Activated T-cell treated with anti-CD3 and anti-CD28 coated beads for 1 hour (primary cell): ENCODE measurements at places on chromosomes 2 and 18.

DNA sequence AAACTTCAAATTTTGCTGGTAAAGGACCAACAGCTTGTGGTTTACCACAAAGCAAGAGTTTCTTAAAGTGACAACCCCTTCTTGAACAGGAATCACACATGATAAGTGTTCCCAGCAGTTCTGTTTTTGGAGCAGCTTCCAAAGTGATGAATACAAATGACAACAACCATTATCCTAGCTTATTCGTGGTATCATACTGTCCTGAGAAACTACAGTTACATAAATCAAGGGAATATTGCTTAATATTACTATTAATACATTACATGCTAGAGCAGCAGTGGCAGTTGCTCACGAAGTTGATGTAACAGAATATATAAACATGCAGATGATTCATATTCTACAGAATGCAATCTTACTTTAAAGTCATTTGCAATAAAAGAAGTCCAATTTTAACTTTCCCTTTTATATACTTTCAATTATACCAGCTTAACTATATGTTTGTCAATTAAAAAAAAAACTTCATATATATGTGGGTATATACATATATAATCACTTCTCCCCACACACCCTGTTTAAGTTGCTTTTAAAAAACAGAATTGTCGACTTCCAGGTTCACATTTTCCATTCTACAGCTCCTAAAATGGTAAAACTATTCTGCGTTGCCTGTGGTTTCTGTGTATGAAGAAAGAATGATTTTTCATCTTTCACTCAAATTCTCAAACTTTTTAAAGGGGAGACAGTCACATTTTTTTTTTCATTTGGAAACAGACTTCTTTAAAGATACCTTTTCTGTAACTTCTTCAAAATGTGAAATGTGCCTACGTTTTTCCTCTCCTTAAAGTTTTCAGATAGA, 713.6 kb downstream of the TDRD15 start:
- DNase-seq = no peak

DNA sequence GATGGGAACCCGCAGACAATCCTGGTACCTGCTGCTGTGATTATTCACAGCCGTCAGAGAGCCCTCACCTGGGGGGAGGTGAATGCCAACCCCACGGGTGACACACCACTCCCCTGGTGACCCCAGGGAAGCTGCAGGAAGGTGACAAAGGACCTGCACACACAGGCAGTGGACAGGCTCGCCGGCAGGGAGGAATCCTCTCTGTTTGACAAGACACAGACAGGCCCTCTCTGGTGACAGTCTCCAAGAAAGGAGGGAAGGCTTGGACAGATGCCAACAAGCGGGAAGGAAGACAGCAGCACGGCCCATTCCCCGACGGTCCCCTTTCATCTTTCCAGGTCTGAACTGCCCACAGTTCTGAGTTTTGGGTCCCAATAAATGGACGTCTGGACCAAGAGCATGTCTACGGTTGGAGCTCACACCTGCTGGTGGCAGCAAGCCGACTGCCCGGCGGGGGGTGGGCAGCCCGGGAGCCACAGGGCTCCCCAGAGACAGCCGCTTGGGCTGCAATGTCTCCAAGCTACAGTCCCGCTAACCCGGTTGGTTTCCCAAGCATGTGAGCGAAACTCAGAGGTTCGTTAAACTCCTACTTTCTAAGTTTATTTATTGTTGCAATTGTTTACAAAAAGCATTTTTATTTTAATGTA, 31.8 kb downstream of the HDAC4 start:
- DNase-seq = no peak

- DNase-seq = no peak
Measured at GRCh38 chr2:30367232-30368070, 79.6 kb upstream of the LCLAT1 start.

DNA sequence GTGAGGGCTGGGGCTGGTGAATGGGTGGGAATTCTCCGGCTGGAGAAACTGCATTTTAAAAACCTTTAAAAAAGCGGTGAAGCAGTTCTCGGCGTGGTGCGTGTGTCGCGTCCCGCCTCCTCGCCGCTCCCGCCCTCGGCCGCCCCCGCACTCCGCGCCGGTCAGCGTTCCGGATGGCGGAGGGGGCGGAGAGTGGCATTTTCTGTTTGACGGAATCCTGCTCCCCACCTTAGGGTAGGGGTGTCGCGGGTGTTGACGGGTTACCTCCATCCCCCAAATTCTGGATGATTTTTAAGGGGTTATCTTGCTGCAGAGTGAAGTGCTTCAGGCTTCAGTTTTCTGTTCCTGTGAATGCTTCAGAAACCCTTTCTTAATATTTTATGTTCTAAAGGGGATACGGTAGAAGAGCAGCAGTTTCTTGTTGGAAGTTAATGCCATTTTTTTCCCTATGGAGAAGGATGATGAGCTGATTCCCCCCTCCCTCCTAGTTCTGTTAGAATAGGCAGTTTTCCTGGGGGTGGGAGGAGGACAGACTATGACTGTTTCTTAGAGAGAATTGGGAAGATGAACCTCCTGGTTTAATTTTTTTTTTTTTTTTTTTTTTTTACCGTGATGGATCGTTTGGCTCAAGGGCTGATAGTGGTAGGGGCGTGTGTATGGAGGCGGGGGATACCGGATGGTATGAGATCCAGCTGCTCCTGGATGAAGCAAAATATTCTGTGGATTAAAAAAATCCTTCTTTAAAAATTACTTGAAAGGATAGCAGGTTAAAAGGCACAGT, 756 bp downstream of the ABI2 start:
- peak; percentile 8 for DNase-seq

DNA sequence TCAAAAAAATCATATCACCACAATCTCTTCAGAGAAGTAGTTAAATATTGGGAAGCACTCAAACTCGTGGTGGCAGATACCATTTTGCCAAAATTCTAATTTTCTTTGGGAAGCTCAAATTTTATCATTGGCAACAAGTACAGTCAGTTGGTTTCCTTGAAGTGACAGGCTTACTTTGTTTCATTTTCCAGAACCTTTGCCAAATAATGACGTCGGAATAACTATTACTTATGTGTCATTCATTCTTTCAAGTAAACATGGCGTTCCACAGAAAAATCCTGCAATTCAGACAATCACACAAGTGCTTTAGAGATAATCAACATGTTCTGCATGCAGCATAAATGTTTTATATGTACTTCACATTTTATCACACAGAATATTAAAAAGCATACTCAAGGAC, 5.4 kb downstream of the TTLL4 start:
- DNase-seq = no peak

- DNase-seq = no peak
Measured at GRCh38 chr2:229230911-229231310, 40.2 kb downstream of the PID1 start.

GRCh38 chr2:218371983-218372350, 10.1 kb upstream of the SLC11A1 start:
- DNase-seq = no peak

- no peak for DNase-seq
Measured at GRCh38 chr18:68298330-68298729, 416.6 kb downstream of the TMX3 start.

DNA sequence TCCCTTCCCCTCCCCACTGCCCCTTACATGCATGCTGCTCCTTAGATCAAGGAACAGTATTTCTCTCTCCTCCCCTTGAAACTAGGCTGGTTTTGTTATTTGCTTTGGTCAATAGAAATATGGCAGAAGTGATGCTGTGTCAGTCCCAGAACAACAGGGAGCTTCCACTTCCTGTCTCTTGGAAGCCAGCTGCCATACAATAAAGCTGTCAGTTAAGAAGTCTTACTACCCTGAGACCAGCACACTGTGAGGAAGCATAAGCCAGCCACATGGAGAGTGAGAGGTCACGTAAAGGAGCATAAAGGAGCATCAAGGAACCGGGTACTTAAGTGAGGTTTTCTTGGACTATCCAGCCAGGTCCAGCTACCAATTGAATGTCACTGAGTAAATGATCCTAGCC, 126.6 kb downstream of the NOL4 start:
- DNase-seq = no peak

DNA sequence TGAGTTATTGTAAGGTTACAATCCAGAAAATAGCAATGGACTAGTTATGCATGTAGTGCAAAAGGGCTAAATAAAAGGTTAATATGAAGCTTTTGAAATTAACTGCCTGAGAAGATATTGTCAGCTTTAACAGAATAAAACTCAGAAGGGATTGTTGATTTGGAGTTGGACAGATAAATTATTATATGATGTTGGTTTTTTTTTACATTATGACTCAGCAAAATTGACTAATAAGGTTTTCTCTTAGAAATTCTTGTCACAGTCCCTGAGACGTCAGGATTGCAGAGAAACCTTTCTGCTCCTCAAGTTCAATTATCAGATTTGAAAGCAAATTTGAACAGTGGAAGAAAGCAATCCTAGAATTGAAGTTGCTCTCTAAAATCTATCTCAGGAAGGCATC, 946.9 kb downstream of the CBLN2 start:
- no peak for DNase-seq

GRCh38 chr18:36942264-36942663, 113.3 kb downstream of the KIAA1328 start:
- no peak for DNase-seq

GRCh38 chr2:215441560-215442400, 5.9 kb upstream of the FN1 start:
- DNase-seq = no peak

- DNase-seq = no peak
Measured at GRCh38 chr18:70380915-70381896, 92.4 kb downstream of the SOCS6 start.

DNA sequence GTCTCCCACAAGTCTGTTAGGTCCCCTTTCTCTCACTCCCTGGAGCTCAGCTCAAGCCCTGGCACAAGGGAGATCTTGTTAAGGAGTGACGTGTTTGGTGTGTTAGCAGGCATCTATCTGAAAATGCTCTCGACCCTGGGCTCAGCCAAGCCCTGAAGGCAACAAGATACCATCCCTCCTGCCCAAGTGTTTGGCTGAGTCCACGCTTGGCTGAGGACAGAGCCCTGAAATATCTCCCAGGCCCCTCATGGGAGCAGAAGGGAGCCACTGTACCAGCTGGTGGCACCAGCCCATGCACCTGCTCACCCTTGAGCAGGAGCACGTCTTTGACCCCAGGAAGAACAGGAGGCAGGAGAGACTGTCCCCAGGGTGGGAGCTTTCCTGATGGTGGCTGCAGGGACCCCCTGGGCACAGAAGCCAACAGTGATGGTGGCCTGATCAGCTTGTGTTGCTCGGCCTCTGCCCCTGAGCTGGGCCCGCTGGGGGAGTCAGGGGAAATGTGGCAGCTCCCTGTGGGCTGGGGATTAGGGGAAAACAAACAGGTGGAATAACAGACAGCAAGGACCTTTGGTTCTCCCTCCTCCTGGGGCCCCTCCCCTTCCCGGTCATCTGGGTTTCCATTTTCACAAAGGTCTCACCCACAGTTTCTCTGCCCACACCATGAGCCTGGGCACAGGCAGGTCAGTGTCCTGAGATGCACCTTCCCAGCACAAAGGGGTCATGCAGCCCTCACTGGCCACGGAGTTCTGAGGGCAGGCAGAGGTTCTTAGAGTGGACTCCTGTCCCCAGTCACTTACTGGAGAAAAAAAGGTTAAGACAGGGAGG, 91.6 kb downstream of the RHOB start:
- no peak for DNase-seq

DNA sequence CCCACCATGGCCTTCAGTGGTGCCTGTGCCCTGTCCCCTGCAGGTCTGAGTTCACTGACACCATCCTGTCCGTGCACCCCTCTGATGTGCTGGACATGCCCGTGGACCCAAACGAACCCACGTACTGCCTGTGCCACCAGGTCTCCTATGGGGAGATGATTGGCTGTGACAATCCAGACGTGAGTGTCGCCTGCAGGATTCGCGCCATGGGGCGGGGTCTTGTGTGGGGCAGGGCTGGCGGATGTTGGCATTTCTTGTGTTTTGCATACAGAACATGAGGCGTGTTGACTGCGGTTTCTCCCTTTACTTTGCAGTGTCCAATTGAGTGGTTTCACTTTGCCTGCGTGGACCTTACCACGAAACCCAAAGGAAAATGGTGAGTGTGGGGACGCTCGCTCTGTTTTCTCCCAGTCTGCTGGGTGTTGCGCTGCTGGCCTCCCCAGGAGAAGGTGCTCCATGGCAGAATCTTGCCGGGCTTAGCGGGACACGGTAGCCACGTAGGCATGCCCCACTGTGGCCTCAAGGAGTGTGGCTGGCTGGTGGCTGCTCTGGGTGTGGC, 11.5 kb upstream of the D2HGDH start:
- DNase-seq = no peak

DNA sequence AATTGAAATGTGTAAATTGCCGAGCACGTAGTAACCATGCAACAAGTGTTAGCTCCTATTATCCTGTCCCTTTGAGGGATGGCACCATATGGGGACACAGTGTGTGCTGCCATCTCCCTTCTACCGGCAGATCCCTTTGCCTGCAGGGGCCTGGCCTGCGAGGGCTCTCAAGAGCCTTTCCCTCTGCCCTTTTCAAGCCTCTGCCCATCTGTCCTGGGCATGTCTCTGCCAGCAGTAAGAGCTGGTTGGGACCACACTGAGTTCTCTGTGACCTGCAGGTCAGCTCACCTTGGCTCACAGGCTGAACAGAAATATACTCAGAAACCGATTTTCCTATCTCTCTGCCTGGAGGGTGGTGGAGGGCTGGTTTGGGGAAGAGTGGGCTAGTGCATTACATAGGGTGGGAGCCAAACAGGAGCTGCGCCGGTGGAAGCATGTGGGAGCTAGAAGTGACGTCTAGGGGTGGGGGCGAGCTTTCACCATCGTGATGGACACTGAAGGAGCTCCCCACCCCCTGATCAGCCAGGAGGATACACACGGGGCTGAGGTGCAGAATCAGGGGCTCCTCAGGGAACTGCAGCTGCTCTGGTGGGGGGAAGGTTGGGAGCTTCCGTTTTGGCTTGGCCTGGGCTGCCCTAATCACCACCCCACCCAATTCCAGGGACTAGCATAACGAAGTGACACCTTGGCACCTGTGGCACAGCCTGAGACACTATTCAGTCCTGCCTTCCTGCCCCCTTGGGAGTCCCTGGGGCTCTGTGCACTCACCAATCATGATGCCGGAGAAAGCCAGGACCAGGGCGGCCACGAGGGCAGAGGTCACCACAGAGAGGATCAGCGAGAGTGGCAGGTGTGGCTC, 109.7 kb downstream of the CLIP4 start:
- no peak for DNase-seq

DNA sequence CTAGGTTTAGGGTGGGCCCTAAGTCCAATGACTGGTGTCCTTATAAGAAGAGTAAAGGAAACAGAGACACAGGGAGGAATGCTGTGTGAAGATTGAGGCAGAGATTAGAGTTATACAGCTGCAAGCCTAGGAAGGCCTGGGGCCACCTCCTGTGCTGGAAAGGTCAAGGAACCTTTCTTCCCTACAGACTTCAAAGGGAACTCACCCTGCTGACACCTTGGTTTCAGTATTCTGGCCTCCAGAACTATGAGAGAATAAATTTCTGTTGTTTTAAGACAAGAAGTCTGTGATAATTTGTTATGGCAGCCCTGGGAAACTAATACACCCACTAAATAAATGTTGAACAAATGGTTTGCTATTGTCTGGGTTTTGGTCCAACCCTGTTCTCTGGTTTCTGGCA, 102.3 kb upstream of the NEUROD1 start:
- no peak for DNase-seq

GRCh38 chr2:28436525-28437051, 43.9 kb downstream of the FOSL2 start:
- DNase-seq = no peak
